ENCODE measurements at places on chromosomes 2 and 18.

GRCh38 chr2:2827761-2828221 is 496.7 kb upstream of the MYT1L start:
- DNase-seq, result no peak

DNA sequence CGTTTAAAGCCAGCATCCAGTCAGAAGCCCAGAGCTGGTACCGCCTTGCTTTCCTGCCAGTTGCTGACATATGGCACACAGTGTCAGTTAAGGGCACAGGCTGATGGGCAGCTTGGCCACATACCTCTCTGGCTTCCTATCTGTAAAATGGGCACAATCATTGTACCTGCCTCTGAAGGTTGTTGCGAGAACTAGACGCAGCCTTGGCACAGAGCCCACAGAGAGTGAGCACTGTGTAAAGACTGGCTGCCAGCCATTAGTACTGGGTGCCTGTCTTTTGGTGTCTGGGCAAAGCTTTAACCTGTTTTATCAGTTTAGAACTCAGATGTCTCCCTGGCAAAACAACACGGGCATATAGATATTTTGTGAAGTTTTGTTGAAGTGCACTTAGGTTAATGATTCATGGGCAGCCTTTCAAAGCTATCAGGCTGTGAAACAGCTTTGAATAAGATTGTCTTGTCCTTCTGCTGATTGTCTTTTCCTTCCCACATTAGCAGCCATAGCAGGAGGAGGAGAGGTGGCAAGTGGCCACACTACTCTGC is 269.5 kb downstream of the NEDD4L start:
- DNase-seq, result no peak

GRCh38 chr2:166676716-166677115 is 182.7 kb upstream of the SCN7A start:
- DNase-seq, result no peak

DNA sequence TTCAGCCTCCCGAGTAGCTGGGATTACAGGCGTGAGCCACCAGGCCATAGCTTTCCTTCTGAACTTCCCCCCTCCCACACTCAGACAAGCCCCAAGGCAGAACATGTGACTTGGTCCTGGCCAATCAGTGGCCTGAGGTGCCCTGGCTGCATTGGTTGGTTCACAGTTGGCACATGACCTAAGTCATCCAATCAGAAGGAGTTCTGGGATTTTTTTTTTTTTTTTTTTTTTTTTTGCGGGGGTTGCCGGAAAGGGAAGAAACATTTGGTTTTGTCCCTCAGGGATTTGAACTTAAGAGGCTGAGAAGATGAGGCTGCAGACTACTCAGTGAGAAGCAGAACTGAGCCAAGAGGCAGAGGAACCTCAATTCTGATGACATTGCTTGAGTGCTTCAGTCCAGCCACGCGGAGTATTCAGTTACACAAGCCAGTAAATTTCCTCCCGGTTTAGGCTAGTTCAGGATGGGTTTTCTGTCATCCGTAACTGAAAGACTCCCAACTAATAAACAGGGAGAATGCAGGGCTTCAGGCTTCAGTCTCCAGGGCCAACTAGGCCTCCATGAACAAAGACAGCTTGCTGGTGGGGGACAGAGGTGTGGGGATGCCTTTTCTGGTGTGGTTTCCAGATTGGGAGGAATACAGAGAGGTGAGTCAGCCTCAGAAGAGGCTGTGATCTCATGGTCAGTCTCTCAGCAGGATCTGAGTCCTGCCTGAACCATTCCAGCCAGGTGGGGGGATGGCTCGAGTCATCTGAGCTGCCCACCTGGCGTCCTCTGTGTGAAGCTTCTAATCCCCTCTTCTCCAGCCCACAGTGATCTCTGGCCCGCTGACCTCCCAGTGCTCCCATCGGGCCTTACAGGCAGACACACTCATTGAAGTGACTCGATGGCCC is 9.2 kb downstream of the PTMA start:
- DNase-seq, result peak; percentile 49

GRCh38 chr2:16257322-16258028 is 317.1 kb downstream of the MYCN start:
- no peak for DNase-seq

GRCh38 chr2:157221394-157221988 is 36.0 kb upstream of the GALNT5 start:
- no peak for DNase-seq

- no peak for DNase-seq
Measured at GRCh38 chr2:20207051-20207450, 17.9 kb downstream of the SDC1 start.
